COLO829 (cell line): ENCODE measurements at places on chromosomes 4 and X.

GRCh38 chrX:40628506-40628905 lies 5.3 kb downstream of the MPC1L start:
- no peak for DNase-seq

GRCh38 chrX:108573136-108573535 lies 133.5 kb downstream of the COL4A5 start:
- no peak for DNase-seq

- no peak for DNase-seq
These were observed 76.8 kb upstream of the ACSL1 start for GRCh38 chr4:184902550-184902949.

- no peak for DNase-seq
These were observed 29.6 kb upstream of the AP1AR start for GRCh38 chr4:112201915-112202505.

DNA sequence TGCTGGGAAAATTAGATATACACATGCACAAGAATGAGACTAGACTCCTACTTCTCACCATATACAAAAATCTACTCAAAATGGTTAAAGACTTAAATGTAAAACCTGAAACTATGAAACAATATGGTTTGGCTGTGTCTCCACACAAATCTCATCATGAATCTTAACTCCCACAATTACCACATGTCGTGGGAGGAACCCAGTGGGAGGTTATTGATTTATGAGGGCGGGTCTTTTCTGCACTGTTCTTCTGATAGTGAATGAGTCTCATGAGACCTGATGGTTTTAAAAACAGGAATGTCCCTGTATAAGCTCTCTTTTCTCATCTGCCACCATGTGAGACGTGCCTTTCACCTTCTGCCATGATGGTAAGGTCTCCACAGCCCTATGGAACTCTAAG lies 48.5 kb upstream of the DDX60 start:
- no peak for DNase-seq

DNA sequence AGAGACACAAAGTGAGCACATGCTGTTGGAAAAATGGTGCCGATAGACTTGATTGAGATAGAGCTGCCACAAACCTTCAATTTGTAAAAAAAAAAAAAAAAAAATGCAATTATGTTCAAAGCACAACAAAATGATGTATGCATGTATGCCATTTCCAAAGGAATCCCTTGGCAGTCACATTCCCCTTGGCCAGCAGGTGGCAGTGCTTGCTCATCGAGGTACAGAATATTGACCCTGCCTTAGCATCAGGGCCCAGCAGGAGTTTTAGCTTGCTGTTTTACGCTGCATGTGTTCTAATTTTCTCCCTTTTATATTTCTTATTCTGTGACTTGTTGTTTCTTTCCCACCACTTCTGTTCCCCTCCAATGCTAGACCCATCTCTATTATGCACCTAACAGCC lies 34.5 kb upstream of the CYBB start:
- peak; percentile 61 for DNase-seq

DNA sequence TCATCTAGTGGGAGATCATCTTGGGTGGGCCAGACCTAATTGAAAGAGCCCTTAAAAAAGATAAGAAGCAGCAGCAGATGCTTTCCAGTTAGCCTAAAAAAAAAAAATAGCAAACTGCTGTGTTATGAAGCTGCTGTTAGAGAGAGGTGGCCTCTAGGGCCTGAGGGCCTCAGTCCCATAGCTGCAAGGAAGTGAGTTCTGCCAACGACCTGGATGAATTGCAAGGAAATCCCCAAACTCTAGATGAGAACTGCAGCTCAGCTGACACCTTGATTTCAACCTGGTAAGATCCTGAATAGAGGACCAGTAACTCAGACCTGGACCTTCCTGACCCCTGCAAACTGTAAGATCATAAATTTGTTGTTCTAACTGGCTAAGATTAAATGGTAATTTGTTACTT lies 275.2 kb downstream of the TENM3 start:
- DNase-seq: no peak
